ENCODE measurements at places on chromosomes 12 and 14.

DNA sequence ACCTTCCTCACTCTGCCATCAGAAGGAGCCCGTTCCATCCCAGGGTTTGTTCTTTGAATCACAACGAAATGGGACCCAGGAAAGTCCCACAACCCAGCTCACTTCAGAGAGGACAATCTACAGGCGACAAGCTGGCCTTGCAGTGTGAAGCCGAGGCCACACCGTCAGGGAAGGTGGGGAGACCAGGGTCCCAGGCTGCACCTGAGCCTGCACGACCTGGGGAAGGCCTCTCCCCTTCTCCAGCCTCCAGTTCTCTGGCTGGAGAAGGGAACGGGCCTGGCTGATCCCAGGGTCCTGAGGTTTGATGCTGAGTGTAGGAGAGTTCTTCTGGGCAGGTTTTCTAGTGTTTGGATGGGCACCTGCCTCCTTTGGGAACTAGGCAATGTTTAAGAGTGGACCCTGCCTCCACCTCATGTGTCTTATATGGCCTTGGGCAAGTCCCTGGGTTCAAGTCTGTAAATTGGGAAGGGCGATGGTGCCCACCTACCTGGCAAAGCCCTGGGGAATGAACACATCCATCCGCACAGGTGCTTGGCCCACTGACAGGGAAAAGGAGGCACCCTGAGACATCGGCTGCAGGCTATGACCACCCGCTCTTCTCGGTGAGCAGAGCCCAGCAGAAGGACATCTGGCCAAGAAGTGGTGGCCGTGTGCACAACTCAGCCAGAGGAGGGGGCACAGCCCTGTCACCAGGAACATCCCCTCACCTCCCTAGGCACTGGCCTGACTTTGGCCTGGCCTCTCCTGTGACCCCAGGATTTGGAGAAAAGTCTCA, 77.9 kb upstream of the BCL11B start:
- DNase-seq, result no peak

GRCh38 chr12:129861951-129862350, 41.9 kb downstream of the TMEM132D start:
- no peak for DNase-seq

DNA sequence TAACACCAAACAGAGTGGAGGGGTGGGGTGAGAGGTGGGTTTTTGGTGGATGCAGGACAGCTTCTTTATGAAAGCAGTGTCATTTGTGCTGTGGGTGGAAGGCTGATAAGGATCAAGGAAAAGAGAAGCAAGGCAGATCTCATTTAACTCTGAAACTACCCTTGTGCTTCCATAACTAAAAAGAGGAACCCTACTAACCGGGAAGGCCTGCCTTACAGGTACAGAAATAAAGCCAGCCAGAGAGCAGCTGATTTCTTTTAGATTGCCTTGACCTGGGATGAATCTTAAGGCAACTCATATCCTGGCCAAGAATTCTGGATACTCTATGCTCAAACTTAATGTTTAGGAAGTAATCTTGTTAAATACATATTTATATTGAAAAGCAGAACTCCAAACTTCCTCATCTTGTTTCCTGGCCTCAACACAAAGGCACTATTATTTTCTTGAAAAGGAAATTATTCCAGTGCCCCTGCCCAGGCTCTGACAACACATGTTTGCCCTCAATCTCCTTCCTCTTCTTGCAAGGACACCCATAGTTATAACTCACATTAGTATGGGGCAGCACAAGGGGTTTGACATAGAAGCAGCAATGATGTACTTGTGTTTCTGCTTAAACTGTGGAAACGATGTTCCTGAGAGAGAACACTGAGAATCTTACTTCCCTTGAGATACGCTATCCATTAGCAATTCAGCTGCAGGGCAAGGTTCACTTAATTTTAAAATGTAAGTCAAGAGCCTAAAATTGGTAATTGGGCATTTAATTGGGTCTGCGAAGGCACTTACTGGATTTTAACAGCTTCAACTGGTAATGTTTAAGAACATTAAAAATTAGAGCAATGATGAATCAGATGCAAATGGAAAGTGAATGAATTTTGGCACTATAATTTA, 173.7 kb downstream of the STXBP6 start:
- no peak for DNase-seq

DNA sequence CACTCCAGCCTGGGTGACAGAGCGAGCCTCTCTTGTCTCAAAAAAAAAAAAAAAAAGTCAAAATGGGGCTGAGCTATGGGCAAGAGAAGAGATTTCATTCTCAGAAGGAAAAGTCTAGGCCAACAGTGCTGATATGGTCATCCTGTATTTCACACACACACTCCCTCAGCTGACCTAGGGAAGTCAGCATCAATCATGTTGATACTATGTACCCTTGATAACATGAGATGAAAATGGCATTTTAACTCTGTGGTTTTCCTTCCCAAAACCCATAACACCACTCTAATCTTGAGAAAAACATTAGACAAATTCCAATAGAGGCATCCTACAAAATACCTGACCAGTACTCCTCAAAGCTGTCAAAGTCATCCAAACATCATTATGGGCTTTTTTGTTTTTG, 2.3 kb upstream of the NEMP1 start:
- no peak for DNase-seq

DNA sequence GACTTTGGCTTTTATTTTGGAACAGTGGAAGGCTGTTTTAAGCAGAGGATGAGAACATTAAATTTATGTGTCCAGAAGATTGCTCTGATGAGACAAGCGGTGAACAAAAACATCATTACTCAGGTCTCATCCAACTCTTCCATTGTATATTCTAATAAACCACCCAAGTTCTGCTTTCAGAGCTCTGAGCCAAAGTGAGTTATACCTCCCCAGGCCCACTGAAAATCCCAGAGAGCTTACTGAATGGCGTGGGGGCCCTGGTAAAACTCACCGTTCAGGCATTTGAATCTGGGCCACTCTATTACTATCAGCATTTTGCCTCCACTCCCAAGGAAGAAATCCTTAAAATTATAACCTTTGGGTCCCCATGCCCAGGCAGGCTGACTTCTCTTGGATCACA, 122.0 kb upstream of the HIF1A start:
- no peak for DNase-seq

- no peak for DNase-seq
These were observed 3.4 kb downstream of the CYP46A1 start for GRCh38 chr14:99687284-99688209.

DNA sequence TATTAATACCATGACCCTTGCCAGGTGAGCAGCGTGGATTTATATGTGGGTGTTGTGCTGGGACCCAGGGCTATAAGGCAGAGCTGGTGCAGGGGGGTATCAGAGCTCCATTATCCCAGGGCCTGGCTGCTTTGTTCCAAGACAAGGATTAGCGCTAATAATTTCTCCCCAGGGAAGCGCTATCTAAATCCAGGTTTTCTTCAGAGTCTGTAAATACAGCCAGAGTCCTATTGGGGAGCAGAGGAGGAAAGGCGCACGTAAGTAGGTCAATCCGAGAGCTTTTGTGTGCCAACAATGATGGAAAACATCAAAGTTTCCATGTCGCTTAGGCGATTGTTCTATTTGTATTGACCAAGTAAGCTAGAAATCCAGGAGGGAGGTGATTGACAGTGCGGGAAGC, 1009.7 kb downstream of the VRK1 start:
- DNase-seq, result no peak

- DNase-seq, result no peak
These were observed 8.7 kb upstream of the PLEKHA5 start for GRCh38 chr12:19120795-19121194.
